Dermis microvascular lymphatic vessel endothelial cell (primary cell): ENCODE measurements at places on chromosomes 16 and 17. TPM values are rescaled to one million over a fixed set of nuclear protein-coding genes. Genes with fewer than 3 reads are reported as not detected.

The TNFRSF17 gene
- not detected in 2 replicates for total RNA-seq

The AOC3 gene
- 0.26 and 0.89 TPM in 2 replicates for total RNA-seq

The MPO gene
- under 0.01 TPM in 1 of 2 replicates, not detected in the other for total RNA-seq

The C17orf50 gene
- not detected in 2 replicates for total RNA-seq

The C17orf113 gene
- total RNA-seq = 0.13 and 0.25 TPM in 2 replicates

The LRRC36 gene
- under 0.01 and 0.13 TPM in 2 replicates for total RNA-seq

The FBXW10 gene
- total RNA-seq = under 0.01 TPM in 1 of 2 replicates, not detected in the other

The PRR14 gene
- 4.5 and 7.6 TPM in 2 replicates for total RNA-seq

The PPP1R1B gene
- total RNA-seq = not detected in 2 replicates

The TBC1D26 gene
- not detected in 2 replicates for total RNA-seq

The ZP2 gene
- total RNA-seq = 0.13 TPM in 1 of 2 replicates, not detected in the other

The PRSS36 gene
- total RNA-seq = 0.13 and 0.39 TPM in 2 replicates

The BCL6B gene
- 57.9 and 85.0 TPM in 2 replicates for total RNA-seq

The CEP20 gene
- total RNA-seq = 18.0 and 18.7 TPM in 2 replicates

The POLDIP2 gene
- 66.9 and 72.3 TPM in 2 replicates for total RNA-seq

The MMP2 gene
- 10.5 and 16.3 TPM in 2 replicates for total RNA-seq

The B4GALNT2 gene
- total RNA-seq = under 0.01 TPM in 1 of 2 replicates, not detected in the other

The FBXW10B gene
- total RNA-seq = 0.13 TPM in 1 of 2 replicates, not detected in the other

The KRTAP9-4 gene
- total RNA-seq = not detected in 2 replicates

The KRTAP1-1 gene
- not detected in 2 replicates for total RNA-seq

The NPIPA8 gene
- total RNA-seq = not detected in 2 replicates

The CCL7 gene
- 0.13 and 0.25 TPM in 2 replicates for total RNA-seq

The CDH13 gene
- 66.6 and 68.9 TPM in 2 replicates for total RNA-seq

The TEKT1 gene
- not detected in 2 replicates for total RNA-seq

The TRIM65 gene
- total RNA-seq = 23.0 and 31.9 TPM in 2 replicates

The TOP2A gene
- total RNA-seq = 27.7 and 65.5 TPM in 2 replicates

The PRSS21 gene
- 0.89 and 1.8 TPM in 2 replicates for total RNA-seq

The TBC1D3 gene
- total RNA-seq = not detected in 2 replicates

The UMOD gene
- total RNA-seq = not detected in 2 replicates

The SP2 gene
- total RNA-seq = 0.77 and 2.9 TPM in 2 replicates

The HAS3 gene
- 1.0 and 7.6 TPM in 2 replicates for total RNA-seq

The SP6 gene
- 1.8 and 2.3 TPM in 2 replicates for total RNA-seq

The SLC43A2 gene
- total RNA-seq = 19.4 and 36.0 TPM in 2 replicates

The IRF8 gene
- total RNA-seq = 5.1 and 15.8 TPM in 2 replicates

The CTRB1 gene
- total RNA-seq = not detected in 2 replicates

The VAC14 gene
- total RNA-seq = 13.6 and 25.0 TPM in 2 replicates

The GRB7 gene
- total RNA-seq = 0.13 TPM in 1 of 2 replicates, not detected in the other

The OR3A2 gene
- total RNA-seq = not detected in 2 replicates

The SLC7A6OS gene
- 8.1 and 10.9 TPM in 2 replicates for total RNA-seq

The ADORA2B gene
- total RNA-seq = 6.4 and 7.5 TPM in 2 replicates
